ENCODE measurements at places on chromosomes 6 and 20.

DNA sequence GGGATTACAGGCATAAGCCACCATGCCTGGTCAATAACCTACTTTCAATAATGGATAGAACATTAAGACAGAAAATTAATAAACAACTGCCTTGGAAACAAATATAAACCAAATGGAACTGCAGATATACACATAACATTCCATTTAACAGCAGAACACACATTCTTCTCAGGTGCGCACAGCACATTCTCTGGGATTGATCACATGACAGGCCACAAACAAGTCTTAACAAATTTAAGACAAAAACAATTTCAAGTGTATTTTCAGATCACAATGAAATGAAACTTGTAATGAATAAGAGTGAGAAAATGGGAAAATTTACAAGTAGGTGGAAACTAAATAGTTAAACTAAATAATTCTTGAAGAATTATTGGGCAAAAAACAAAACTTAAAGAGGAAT is 167.9 kb downstream of the TBX18 start:
- no peak for DNase-seq

- DNase-seq: no peak
Observed at GRCh38 chr6:79079561-79080041, 1.5 kb upstream of the PHIP start.

GRCh38 chr6:163698086-163698485 is 283.6 kb downstream of the QKI start:
- no peak for DNase-seq

DNA sequence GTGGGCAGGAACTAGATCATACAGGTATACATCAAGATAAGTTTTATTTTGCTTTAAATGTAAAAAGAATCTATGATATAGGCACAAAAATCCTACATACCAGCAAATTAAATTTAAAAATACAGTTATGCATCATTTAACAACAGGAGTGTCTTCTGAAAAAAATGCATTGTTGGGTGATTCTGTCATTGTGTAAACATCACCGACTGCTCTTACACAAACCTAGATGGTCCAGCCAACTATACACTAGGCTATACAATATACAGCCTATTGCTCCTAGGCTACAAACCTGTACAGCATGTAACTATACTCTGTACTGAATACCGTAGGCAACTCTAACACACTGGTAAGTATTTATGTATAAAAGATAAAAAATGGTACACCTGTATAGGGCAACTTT is 139.4 kb downstream of the RNGTT start:
- DNase-seq: no peak

- DNase-seq: peak; percentile 40
Observed at GRCh38 chr6:13848522-13849150, 34.3 kb upstream of the MCUR1 start.

DNA sequence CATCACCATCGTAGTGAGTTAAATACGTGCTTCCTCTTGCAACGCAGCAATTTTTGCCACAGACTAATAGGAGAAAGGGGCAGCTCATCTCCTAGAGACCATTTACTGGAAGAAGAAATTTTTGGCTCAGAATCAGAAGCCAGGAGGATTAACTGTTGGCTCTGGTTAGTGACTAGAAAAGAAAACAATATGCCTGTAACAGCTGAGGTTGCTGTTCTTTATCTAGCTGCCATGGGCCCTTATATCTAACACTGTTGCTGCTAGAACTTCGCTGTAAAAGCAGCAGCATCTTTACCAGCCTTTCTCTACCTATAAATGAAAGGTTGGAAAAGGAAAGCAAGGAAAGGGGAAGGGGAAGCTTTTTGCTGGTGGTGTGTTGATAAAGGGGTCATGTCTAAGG is 65.9 kb downstream of the FAM135A start:
- peak; percentile 47 for DNase-seq

DNA sequence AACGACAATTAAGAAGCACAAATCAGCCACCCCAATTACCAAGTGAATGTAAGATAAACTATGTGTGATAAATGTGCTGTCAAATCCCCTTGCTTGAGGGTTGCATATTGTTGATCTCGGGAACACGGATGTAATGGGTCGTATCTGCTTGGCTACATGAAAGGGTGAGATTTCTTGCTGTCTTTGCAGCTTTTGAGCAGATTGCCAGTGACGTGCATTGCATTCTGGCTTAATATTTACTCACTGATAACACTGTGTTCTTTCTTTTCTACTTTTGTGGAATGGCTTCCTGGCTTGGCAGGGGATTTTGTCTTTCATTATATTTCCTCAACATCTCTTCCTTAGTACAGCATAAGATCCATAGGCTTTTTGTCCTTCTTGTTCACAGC is 10.5 kb upstream of the FAM210B start:
- DNase-seq: no peak

DNA sequence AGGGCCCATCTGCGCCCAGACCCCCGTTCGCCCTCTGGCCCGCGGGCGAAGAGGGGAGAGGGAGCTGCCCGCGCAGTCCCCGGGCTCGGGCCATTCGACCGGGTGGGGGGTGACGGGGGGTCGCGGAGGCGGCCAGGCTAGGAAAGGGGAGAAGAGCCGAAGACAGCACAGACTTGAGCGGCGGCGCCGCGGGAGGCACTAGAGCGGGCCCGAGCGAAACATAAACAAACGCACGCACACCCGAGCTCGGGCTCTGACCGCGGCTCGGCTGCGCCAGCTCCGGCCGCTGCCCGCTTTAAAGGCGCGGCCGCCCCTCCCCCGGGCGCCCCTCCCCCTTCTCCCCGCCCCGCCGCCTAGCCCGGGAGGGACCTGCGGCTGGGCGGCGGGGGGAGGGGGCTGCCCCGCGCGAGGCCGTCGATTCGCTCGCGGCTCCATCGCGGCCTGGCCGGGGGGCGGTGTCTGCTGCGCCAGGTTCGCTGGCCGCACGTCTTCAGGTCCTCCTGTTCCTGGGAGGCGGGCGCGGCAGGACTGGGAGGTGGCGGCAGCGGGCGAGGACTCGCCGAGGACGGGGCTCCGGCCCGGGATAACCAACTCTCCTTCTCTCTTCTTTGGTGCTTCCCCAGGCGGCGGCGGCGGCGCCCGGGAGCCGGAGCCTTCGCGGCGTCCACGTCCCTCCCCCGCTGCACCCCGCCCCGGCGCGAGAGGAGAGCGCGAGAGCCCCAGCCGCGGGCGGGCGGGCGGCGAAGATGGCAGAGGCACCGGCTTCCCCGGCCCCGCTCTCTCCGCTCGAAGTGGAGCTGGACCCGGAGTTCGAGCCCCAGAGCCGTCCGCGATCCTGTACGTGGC is at the start of gene FOXO3:
TSS of gene FOXO3 (plus strand) at position 455 of the 846 bp plus-strand sequence. CDS start at position 747, 292 bp downstream.
- DNase-seq: no peak

- no peak for DNase-seq
Observed at GRCh38 chr6:42569102-42570028, 5.5 kb downstream of the UBR2 start.

GRCh38 chr6:39084506-39084905 is 30.5 kb downstream of the SAYSD1 start:
- DNase-seq: no peak

DNA sequence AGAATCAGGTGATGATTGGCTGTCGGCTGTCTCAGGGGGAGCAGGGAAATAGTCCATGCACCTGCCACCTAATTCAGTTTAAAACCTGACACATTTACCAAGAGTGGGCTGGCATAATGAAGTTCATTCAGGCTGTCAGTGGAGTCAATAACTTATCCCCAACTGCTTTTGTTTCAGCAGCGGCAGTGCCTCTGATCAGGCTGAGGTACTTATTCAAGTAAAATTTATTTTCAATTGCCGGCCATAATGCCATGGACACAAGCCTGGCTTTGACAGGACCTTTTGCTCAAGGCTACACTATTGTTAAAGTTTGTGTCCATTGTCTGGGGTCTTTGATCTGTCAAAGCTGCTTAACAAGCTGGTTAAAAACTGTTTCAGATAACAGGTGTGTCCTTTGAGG is 20.6 kb downstream of the OLIG3 start:
- DNase-seq: peak; percentile 8

DNA sequence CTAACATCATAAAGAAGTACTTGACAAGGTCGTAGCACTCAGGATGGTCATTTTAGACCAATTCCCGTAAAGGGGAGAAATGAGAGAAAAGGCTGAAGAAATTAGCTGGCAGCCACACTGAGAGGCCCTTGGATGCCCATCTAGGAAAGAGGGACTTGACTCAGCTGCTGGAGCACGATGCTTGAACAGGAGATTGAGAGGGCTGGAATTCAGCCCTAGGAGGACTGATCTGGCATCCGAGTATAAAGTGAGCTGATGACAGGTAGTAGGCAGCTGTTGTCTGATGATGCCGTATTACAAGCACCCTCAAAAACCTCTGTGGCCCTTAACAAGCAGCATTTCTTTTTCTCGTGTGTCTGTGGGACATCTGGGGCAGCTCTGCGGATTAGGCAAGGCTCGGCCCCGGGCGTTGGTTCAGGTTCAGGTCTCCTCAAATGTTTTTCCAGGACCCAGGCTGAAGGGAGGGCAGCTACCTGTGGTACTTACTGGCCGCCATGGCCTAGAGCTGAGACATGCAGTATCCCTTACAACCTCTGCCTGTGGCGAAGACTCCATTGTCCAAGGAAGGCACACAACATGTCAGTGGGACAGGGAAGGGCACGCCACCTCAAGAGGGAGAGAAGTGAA is 219.6 kb upstream of the SNX9 start:
- no peak for DNase-seq

GRCh38 chr20:49909499-49910339 is 5.6 kb downstream of the SPATA2 start:
- DNase-seq: no peak

GRCh38 chr6:25137916-25138232 is 141.3 kb upstream of the CARMIL1 start:
- no peak for DNase-seq

DNA sequence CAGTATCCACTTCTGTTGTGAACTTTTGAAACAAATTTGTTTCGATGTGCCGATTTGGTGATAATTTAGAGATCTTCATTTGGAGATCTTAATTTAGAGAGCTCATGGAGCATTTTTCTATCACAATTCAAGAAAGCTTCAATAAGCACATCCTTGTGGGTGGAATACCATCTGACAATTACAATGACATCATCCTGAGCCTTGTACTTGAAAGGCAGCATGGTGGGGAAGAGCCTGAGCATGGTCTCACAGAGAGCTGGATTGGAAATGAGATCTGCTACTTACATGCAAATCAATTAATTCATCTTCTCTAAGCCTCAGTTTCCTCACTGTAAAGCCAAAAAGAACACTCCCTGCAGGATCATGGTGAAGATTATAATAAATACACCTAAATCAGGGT is 75.9 kb downstream of the FRK start:
- no peak for DNase-seq

GRCh38 chr6:164825386-164825785 is 484.0 kb downstream of the C6orf118 start:
- DNase-seq: no peak

Measured in NCI-H2081 treated with DMSO at 0.1 percent for 48 hours (cell line).